CD4-positive, alpha-beta T cell treated with Interleukin-15 for 4 hours (primary cell): ENCODE measurements at places on chromosomes 12 and 14.
A peak's percentile ranks its signal among the peaks of the same experiment; 100 is the strongest.

- DNase-seq, result no peak
These were observed 100.9 kb downstream of the DICER1 start for GRCh38 chr14:95056476-95056875.

DNA sequence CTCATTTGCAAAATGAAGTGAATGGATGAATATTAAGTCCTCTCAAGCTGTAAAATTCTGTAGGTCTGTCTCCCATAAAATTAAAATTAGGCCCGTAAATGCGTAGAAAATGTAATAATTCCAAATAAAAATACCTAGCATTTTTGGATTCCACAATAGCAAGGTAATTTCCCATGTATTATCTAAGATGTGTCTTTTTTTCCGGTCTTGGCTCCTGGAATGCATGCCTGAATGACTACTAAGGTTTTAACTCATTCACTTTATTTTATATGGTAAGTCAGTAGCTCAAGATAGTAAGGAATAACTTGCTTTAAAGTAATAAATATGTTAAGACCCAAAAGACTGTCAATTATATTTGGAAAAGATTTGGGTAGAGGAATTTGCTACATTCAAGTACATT, 11.1 kb downstream of the TXNRD1 start:
- no peak for DNase-seq

DNA sequence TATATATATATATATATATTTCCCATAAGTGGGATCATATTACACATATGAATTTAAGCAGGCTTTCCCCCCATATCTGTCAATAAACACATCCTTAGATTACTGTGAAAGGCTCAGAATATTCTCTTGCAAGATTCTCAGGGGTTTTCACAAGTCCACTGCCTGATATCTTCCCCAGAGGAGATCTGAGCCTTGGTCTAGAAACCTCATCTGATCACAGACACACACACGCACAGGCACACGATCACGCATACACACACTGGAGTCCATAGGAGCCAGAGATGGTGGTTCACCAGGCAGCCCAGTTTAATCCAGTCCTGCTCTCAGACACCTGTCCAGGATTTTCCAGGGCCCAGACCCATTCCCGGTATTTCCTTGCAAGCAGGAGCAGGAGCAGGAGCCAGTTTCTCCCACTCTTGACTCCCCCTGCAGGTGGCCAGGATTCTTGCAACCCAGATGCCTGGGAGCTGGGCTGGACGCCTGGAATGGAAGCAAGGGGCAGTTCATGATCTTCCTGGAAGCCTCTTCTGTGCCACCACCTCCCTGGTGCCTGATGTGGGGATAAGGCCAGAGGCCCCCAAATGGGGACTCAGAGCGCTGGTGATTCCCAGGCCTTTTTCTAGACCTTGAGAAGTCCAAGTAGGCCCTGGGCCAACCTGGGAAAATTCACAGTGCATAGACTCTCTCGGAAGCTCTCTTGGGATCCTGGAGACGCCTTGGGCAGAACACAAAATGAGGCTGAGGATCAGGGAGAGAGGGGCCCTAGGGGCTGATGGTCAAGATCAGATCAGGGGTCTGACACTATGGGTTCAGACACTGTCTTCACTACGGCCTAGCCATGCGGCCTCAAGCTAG, 16.5 kb upstream of the KRT78 start:
- DNase-seq, result no peak

DNA sequence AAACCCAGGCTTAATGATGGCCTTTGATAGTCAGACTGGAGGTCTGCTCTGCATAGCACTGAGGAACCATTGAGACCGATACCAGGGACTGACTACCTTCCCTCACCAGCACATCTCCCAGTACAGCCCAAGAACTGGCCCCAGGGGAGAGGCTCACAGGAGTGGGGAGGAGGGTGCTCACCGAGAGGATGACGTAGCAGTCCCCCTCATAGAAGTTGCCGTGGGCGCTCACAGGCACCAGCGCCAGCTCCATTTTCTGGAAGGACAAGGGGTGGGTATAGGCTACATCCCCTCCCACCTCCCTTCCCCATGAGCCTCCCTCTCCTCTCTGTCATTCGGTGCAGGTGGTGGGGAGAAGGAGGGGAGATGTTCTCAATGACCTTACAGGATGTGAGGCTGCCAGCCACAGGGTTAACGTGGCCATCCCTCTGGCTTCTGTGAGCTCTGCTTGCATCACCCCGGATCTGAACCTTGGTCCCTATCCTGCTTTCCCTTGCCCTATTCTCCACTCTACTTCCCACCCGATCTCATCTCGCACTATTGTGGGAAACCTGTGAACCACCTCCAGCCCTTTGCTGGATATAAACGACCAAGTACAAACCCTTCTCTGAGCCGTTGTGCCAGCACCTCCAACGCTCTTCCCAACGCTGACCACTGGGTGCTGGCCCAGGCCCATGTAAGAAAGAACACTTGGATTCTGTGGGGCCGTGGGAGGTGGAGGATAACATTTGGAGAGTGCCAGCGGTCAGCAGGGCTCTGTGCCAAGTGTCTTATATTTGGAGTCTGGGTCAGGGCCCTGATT, 4.4 kb downstream of the AVIL start:
- no peak for DNase-seq

DNA sequence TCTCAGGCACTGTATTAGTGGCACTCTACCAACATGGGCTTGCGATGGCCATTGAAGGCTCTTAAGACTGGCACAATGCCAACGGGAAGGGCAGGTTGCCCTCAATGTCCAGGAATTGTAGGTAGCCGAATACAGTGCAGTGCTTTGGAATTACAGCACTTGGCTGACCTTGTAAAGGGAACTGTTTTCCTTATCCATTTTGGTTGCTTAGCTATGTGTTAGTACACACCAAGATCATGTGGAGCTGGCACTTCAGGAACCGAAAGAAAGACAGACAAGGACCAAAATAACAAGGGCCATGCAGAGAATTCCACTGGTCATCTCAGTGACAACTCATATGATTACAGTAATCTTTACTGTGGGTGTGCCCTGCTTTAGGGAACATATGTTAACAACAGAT, 72.7 kb downstream of the DYRK2 start:
- no peak for DNase-seq

GRCh38 chr12:24560831-24561271, 388.1 kb downstream of the BCAT1 start:
- no peak for DNase-seq

- DNase-seq, result no peak
These were observed 221.9 kb upstream of the EGLN3 start for GRCh38 chr14:34172550-34173368.

DNA sequence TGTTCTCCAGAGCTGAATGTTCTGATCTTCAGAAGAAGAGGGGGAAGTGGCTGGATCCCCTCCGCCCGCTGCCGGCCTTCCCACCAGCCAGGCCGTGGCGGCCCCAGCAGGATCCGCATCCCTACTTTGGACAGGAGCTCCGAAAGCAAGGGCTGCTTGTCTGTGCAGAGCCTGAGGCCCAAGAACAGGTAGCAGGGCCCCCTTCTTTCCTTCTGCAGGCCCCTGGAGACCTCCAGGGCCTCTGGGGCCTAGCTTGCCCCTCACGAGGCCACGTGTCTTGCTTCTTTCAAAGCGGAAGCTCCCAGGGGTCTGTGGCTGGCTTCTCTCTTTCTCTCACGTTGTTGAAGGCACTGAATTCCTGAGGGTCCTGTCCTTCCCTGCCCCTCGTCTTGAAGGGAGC, 13.2 kb downstream of the PGF start:
- DNase-seq, result no peak

- DNase-seq, result no peak
These were observed 312.1 kb downstream of the ITPR2 start for GRCh38 chr12:26520869-26521268.

DNA sequence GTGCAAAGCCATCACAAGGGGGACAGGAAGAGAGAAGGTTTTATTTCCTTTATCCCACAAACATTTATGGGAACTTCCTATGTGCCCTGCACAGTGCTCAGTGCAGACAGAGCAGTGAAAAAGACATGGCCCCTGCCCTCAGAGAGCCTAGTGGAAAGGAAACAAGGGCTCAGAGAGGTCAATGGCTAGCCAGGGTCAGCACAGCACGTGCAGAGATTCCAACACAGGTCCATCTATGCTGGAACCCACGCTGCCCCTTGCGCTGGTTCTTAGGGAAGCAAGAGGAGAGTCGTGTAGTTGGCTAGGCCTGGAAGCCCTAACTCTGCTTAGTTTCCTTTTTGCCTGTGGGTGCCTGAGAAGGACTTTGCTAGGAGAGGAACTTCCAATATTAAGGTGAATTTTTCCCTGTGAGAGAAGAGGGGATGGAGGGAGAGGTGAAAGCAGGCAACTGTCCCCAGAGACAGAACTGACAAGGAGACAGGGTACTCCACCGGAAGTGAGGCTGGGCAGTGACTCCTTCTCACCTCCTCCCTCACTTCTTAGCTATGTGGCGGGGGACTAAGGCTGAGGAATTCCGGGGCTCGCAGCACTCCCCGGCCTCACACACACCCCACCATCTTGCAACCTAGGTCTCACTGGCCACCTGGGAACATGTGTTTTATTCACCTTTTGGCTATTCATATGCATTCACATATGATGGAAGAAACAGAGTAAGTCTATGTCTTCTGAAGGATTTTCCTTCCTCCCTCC, 12.1 kb upstream of the GPX2 start:
- DNase-seq, result no peak

- no peak for DNase-seq
These were observed 3.4 kb downstream of the ACTN1 start for GRCh38 chr14:68975667-68976066.

DNA sequence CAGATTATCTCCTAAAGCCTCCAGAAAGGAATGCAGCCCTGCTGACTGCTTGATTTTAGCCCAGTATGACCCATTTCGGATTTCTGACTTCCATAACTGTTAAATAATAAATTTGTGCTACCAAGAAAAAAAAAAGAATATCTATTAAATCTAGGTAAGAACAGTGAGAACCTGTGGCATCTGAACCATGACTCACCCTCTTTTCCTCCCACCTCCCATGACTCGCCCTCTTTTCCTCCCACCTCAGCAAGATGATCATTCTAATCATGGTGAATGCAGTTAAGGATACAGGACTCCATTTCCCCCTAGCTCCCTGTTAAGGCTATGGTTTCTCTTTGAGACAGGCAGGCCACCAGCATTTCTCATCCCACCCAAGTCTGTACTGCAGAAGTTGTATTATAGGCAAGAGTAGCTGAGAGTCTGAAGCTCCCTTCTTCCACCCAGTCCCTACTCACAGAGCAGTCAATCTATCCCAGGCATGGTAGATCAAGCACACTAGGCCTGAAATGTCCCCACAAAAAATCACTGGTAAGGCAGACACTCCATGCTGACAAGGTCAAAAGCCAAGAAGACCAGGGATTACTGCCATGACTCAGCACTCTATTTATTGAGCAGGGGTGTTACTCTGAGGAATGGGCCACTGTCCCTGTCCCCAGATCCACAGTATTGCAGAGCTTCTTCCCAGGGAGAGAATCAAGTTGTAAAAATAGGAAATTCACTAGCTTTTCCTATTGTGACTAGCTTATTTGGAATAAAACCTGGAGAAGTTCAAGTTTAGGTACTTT, 188.9 kb downstream of the ADAMTS20 start:
- DNase-seq, result no peak

- DNase-seq, result peak; percentile 8
These were observed 236.1 kb upstream of the NPAS3 start for GRCh38 chr14:32702562-32702961.

GRCh38 chr12:119117936-119118335, 60.8 kb upstream of the HSPB8 start:
- no peak for DNase-seq
